ENCODE measurements at places on chromosomes 1 and 21. TPM values are rescaled to one million over a fixed set of nuclear protein-coding genes. Genes with fewer than 3 reads are reported as not detected.

DNA sequence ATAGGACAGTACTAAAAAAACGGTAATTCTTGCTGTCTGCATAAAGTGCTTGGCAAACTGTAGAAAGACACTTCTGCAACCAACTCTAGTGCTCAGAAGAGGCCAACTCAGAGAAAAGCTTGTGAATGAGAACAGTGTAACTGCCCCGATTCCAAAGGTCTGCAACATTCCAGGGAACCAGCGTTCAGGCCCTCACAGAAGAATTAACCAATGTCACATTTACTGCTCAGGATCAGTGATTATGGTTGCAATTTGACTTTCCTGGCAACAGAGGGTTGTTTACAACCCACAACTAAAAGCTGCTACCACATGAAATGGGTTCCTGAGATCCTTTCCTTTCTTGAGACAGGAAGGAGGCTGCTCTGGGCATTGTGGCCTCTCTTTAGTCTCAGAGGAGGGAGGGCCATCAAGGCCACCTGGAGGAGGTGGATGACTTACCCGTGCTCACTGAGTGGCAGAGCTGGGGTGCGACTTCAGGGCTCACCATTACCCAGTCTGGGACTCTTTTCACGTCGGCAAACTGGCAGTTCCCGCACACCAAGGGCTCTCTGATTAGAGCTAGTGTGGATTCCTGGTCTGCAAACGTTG is 15.3 kb downstream of the SRSF4 start:
- no peak for DNase-seq

GRCh38 chr1:218462587-218462986 is 117.5 kb downstream of the TGFB2 start:
- no peak for DNase-seq

DNA sequence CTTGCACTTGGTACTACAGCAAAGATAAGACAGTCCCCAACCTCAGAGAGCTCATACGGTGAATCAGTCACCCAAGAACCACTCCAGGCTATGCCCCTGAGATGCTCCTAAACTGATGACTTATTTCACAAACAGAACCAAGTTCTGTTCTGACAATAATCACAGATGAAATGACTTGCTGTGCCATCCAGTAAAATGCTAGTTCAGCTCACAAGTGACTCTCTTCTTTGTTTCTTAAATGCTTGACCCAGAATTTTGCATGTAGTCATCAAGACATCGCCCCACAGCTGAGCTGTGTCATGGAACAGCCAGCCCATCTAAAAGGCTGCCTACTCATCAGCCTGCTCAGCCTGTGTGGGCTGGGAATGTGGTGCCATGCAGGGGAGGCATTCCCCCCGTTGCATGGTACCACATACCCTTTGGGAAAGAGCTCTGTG is 6.1 kb upstream of the SLC19A2 start:
- DNase-seq: no peak

DNA sequence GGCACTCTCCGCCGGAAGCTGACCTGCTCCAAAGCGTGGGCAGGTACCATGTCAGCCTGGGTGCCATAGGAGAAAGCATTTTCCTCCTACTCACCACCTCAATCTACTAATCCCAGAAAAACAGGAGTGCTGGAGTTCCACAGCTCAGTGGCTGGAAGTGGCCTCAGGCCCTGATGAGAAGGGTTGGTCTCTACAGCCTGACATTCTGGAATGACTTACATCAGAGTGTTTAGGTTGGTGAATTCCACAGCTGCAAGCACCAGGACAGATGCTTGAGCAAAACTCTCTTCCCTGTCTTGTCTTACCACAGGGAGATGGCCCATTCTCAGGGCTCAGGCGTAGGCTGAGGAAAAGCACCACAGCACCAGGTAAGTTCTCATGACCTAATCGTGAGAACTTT is 5.5 kb downstream of the SEC16B start:
- DNase-seq: no peak

- no peak for DNase-seq
Measured at GRCh38 chr1:175725684-175726083, 17.7 kb downstream of the TNR start.

- DNase-seq: no peak
Measured at GRCh38 chr1:10339815-10340214, 59.0 kb upstream of the PGD start.

DNA sequence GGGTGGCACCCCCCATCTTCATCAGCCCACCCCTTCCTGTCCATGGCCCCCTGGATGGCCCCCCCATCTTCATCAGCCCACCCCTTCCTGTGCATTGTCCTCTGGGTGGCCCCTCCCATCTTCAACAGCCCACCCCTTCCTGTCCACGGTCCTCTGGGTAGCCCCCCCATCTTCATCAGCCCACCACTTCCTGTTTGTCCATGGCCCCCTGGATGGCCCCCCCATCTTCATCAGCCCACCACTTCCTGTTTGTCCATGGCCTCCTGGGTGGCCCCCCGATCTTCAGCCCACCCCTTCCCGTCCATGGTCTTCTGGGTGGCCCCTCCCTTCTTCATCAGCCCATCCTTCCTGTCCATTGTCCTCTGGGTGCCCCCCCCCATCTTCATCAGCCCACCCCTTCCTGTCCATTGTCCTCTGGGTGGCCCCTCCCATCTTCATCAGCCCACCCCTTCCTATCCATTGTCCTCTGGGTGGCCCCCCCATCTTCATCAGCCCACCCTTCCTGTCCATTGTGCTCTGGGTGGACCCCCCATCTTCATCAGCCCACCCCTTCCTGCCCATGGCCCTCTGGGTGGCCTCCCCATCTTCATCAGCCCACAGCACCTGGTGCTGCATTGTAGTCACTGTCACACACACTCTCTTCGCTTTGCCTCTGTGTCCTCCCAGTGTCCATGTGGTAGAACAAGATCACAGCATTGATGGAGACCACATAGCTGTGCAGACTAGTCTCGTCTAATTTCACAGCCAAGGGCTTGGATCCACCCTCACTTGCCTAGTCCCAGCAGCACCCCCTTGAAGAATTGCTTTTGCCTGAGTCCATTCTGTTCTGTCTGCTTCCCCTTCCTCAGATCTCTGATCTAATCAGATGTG is 95.9 kb downstream of the PCBP3 start:
- no peak for DNase-seq

- DNase-seq: no peak
Measured at GRCh38 chr1:46483589-46483988, 6.0 kb upstream of the DMBX1 start.

- no peak for DNase-seq
Measured at GRCh38 chr1:61253912-61254633, 171.7 kb downstream of the NFIA start.

DNA sequence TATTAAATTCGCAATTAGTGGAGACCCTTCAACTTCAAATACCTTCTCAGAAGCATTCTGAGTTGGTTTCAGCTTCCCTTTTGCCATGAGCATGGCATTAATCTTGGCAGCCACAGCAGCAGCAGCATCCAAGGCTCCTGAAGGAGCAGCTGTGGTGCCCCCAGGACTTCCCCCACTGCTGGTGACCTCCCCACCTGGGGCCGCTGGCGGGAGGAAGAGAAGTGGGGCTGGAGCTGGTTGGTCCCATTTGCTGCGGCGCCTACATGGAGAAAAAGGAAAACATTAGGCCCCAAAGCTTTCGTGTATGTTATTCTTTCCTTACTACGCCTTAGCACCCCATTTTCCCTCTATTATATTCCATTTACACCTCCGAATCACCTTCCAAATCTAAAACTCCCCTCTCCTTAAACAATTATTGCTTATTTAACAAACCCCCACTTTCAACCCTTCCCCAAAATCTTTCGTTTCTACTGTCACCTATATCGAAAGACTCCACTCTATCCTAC is 569 bp downstream of the KHDC4 start:
- no peak for DNase-seq

- no peak for DNase-seq
Measured at GRCh38 chr21:27240839-27241238, 274.0 kb upstream of the ADAMTS5 start.

GRCh38 chr1:72122099-72122880 is 160.0 kb downstream of the NEGR1 start:
- no peak for DNase-seq

- no peak for DNase-seq
Measured at GRCh38 chr1:63414691-63415365, 47.4 kb downstream of the ALG6 start.

GRHL3 gene
- not detected for polyA plus RNA-seq

ADSS2 gene
- 28.0 TPM for polyA plus RNA-seq

PRDM16 gene
- polyA plus RNA-seq: not detected

DONSON gene
- 4.7 TPM for polyA plus RNA-seq

CYP4A11 gene
- not detected for polyA plus RNA-seq
